ENCODE measurements at places on chromosomes 1 and 21. TPM values are rescaled to one million over a fixed set of nuclear protein-coding genes. Genes with fewer than 3 reads are reported as not detected.
A peak's percentile ranks its signal among the peaks of the same experiment; 100 is the strongest.

- DNase-seq: no peak
Measured at GRCh38 chr1:15678578-15678977, 5.5 kb upstream of the PLEKHM2 start.

GRCh38 chr1:217407534-217408001, 223.3 kb downstream of the GPATCH2 start:
- no peak for DNase-seq

DNA sequence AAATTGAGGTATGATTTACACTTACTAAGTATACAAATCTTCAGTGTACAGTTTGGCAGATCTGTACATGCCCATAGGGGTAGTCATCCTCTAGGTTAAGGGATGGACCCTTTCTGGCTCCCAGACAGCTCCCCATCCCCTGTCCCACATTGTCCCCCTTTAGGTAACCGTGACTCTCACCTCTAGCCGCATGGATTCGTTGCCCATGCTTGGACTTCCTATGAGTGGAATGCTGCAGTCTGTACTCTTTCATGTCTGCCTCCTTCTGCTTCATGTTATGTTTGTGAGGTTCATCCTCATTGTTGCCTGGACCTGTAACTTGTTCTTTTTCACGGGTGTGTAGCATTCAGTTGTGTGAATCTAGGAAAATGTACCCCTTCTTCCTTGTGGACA, 20.3 kb downstream of the SLC37A1 start:
- DNase-seq: no peak

DNA sequence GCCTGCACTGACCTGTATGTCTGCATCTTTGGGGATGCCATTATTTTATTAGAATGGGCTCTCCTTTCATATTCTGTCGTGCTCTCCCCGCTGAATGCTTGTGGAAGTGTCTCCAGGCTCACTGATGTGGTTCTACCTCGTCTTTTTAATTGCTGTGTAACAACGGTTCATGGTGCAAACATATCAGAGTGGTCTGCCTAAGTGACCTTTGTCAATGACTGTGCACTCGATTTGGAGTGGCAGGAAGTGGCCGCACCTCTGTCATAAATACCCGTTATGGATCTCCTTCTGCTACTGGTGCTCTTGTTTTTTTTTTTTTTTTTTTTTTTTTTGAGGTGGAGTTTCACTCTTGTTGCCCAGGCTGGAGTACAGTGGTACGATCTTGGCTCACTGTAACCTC, 38.3 kb downstream of the SPSB1 start:
- DNase-seq: no peak

- no peak for DNase-seq
Measured at GRCh38 chr1:67683316-67683715, 1.7 kb upstream of the GADD45A start.

DNA sequence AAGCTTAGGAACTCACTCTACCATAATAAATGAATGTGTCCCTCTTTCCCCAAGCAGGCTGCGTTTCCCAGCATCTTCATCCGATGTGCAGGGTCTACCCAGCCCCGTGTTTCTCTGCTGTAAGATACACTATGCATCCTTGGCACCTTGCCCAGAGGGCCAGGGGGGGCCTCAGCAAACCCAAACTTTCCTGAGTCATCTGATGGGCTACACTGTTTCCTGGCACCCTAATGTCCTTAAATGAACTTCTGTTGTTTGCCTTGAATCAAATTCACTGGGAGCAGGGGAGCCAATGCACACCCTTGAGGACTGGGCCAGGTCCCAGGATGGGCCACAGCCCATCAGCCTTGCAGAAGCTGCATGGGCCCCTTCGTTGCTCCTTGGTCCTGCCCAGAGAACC, 145.5 kb downstream of the IGSF21 start:
- DNase-seq: no peak

DNA sequence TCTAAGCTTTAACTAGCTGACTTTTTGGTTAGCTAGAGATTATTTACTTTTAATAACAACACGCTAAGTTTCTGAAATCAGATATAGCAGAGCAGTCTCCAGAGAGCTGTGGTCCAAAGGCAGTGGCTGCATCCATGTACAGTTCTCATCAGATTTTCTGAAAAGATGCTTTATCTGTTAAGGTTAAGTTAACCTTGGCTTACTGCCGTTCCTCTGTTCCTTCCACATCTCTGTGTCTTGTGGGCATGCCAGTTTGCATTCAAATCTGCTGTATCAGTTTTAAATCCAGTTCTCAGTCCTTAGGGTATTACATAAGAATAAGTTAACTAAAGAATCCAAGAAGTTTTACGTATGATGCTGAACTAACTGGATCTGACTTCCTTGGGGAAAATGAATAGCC, 46.8 kb downstream of the SPATA46 start:
- no peak for DNase-seq

DNA sequence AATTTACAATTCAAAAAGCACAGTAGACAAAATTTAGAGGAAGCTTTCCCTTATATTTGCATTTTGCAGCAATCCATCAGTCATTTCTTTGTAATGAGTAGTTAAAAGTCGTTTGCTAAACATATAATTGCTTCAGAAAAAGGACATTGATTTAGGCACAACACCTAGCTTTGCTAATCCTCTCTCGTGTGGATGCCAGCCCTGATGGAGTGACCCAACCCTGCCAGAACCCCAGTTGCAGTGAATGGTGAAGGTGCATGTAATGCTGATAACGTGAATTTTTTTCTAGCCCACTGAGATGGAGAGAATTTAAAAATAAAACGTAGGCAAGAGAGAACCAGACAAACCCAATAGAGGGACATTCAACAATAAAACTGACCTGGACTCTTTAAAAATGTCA, 263.4 kb downstream of the GRIK1 start:
- DNase-seq: no peak

- no peak for DNase-seq
Measured at GRCh38 chr1:55741516-55741915, 526.4 kb upstream of the USP24 start.

DNA sequence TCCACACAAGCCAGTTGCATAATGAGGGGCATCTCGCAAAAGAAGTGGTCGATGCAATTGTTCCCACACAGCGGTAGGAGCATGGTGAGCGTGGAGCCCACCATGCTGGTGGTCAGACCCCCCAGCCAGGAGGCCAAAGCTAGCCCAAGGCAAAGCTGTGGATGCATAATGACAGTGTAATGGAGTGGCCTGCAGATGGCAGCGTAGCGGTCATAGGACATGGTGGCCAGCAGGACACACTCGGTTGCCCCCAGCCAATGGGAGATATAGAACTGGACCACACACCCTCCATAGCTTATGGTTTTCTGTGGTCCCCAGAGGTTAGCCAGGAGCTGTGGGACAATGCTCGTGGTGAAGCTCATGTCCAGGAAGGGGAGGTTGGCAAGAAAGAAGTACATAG, 4.3 kb downstream of the OR2C3 start:
- no peak for DNase-seq

GRCh38 chr1:195251900-195252299, 1356.3 kb downstream of the KCNT2 start:
- no peak for DNase-seq

- no peak for DNase-seq
Measured at GRCh38 chr1:200053646-200054045, 26.1 kb downstream of the NR5A2 start.

- no peak for DNase-seq
Measured at GRCh38 chr21:35543746-35544145, 494.6 kb upstream of the RUNX1 start.

GRCh38 chr1:39301606-39302005, 97.1 kb downstream of the MACF1 start:
- no peak for DNase-seq

- no peak for DNase-seq
Measured at GRCh38 chr21:42081138-42081537, 10.0 kb downstream of the UMODL1 start.

GRCh38 chr1:71068325-71069240, 12.3 kb downstream of the ZRANB2 start:
- DNase-seq: no peak

GRCh38 chr1:10710489-10710888, 86.0 kb downstream of the CASZ1 start:
- no peak for DNase-seq

GRCh38 chr1:231674575-231674974, 48.0 kb downstream of the DISC1 start:
- DNase-seq: no peak

DNA sequence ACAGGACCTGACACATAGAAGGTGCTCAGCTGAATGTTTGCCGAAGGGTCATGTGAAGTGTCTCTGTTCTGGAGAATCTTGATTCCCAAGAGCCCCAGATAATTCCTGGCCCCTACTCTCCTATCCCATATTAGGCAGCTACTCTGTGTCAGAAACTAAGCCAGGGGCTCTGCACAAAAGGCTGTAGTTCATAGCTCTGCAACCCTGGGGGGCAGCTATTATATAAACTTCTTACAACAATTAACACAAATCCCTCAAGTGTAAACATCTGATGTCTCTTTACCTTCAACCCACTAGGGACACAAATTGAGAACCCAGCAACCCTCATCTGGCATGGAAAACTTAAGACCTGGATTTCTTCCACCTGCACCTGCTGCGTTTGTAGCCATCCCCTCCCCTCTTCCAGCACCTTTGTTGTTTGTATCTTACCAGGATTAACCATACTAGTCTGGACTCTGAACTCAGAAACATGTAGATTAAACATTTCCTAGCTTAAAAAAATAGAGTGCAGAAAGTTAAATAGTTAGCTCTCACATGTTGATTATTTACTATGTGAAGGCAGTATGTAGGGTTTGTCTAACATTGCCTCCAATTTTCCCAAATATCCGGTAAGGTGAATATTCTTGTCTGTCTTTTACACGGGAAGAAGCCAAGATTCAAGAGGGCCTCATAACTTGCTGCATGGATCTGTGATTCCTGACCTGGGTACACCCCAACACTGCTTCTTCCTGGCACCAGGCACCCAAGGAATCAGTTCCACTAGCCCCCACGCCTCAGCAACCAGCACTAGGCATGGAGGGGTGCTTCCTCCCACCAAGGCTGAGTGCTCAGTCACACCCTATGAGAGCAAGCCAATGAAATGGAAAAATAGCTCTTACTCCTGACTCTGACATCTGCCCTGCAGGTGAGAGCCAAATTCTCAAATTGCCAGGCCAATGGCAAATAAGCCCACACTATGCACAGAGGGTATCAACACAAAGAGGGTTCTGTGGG, 220.7 kb upstream of the HOOK1 start:
- DNase-seq: no peak

DNA sequence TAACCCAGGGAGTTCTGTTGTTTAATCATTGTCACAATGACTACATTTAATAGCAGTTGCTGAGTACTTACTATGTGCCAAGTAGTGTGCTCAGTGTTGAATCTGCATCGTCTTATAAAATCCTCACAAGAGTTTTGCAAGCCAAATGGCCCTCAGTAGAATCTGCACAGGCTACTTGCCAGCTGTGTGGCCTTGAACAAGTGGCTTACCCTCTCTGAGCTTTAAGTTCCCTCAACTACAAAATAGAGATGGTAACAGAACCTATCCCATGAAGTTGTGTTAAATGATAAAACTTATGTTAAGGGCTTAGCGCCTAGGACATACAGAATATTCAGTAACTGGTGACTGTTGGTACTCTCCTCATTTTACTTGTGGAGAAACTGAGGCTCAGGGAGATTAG, 9.1 kb upstream of the SLC30A2 start:
- no peak for DNase-seq

GRCh38 chr21:14114251-14114650, 96.5 kb downstream of the LIPI start:
- no peak for DNase-seq

GRCh38 chr1:230746617-230747016, 571 bp upstream of the CAPN9 start:
- no peak for DNase-seq

DNA sequence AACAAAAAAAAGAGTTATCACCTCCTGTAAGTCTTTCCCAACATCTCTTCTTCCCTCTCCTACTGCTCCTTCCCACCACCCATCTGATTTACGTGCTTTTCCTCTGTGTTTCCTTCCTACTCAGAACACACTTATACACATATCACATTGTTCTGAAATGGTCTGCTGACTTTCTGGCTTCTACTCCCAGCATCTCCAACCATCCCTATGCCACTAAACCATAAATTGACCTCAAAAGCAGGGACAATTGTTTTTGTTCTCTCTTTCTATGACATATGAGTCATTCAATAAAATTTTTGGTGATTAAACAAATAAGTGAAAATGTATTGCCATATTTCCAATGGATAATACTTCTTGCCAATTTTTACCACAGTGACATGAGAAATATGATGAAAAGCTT, 8.2 kb downstream of the GOLPH3L start:
- no peak for DNase-seq

GRCh38 chr1:230067419-230067870, 407 bp downstream of the GALNT2 start:
- no peak for DNase-seq

DNA sequence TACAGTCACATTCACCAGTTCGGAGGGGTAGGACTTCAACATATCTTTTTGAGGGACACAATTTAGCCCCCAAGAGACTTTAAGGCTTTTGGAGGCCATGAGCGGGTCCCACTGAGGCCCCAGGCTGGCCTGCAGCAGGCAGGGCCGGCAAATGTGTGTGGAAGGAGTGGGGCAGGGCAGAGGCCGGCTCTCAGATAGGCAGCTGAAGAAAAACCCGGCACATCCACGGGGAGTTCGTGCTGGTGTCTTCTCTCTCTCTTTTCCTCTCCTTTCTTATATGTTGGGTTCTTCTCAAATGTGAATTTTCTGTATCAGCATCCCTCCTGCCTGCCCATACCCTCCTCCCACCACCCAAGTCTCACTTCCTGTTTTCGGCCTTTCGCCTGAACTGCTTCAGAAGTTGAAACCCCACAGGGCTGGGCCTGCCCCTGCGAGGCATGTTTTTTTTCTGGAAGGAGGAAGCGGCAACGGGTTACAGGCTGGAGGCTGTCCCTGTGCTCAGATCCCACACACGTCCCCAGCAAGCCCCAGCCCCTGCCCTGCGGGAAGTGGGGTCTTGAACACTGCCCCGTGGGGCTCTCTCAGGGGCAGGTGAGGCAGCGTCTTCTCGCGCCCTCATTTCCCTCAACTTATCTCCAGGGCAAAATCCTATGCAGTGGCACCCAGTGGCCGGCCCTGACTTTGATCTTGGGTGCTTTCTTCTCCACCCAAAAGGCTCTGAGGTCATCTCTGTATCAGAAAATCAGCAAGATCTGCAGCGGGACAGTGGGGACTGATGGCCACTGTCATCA, 9.7 kb upstream of the UMODL1 start:
- peak; percentile 43 for DNase-seq

DNA sequence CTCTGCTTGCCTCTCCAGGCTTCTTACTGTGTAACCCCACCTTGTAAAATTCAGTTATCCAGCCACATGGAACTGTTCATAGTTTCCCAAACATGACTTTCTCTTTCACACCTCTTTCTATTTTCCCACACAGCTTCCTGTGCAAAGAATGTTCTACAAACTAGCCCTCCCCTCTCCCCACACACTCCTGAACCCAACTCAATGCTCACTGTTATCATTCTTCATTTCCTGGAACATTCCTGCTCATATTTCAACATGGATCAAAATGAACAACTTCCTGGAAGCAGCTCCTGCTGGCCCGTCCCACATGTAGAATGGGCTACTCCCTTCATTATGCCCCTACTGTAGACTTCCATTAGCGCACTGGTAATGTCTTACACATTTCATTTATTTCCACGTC, 7.5 kb upstream of the HSD11B1 start:
- DNase-seq: no peak

GRCh38 chr1:184582411-184582810, 172.2 kb downstream of the EDEM3 start:
- no peak for DNase-seq

- no peak for DNase-seq
Measured at GRCh38 chr1:152725261-152725660, 17.3 kb downstream of the LCE4A start.

The RBM15 gene
- 49.7 TPM for total RNA-seq

The SPRR2G gene
- not detected for total RNA-seq

The KCNT2 gene
- not detected for total RNA-seq

The OR10J1 gene
- total RNA-seq: not detected

The LELP1 gene
- not detected for total RNA-seq

The JAM2 gene
- not detected for total RNA-seq

The KLHDC8A gene
- total RNA-seq: not detected

All from CD4-positive, alpha-beta T cell (primary cell).